ENCODE measurements at places on chromosomes 12 and 14.

- DNase-seq: no peak
These were observed 824 bp downstream of the CCDC177 start for GRCh38 chr14:69573831-69574262.

- DNase-seq: no peak
These were observed 36.6 kb downstream of the MNAT1 start for GRCh38 chr14:60771117-60771516.

GRCh38 chr14:76775695-76776427 lies 14.6 kb downstream of the VASH1 start:
- DNase-seq: no peak

DNA sequence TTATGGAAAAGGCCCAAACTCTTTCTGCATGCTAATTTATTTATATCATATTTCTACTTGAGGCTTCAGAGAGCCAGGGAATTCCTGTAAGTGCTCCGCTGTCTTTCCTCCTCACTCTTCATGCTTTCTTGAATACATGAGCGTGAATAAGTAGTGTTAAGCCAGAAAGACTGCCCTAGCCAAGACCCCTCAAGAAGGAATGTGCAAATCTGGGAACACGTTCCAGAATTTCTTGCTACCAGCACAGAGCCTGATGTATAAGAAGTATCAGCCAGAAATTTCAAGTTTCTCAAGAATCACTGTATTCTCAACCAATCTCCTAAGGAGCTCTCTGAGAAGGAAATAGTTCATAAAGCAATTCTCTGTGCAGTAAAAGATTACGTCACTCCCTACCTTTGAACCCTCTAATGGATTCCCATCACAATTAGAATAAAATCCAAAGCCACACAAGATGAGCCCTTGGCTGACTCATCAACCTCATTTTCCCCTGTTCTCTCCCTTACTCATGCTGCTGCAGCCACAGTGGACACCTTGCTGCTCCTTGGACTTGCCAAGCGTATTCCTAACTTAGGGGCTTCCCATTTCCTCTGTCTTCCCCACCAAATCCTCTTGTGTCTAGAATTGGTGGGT lies 6.9 kb upstream of the TSPAN8 start:
- DNase-seq: no peak

- DNase-seq: no peak
These were observed 5.7 kb upstream of the PLEK2 start for GRCh38 chr14:67417633-67418032.

- no peak for DNase-seq
These were observed 5.9 kb downstream of the MMP17 start for GRCh38 chr12:131833896-131834641.

GRCh38 chr14:44576356-44576755 lies 69.3 kb upstream of the FSCB start:
- no peak for DNase-seq

GRCh38 chr14:47366006-47366405 lies 309.4 kb downstream of the MDGA2 start:
- no peak for DNase-seq

DNA sequence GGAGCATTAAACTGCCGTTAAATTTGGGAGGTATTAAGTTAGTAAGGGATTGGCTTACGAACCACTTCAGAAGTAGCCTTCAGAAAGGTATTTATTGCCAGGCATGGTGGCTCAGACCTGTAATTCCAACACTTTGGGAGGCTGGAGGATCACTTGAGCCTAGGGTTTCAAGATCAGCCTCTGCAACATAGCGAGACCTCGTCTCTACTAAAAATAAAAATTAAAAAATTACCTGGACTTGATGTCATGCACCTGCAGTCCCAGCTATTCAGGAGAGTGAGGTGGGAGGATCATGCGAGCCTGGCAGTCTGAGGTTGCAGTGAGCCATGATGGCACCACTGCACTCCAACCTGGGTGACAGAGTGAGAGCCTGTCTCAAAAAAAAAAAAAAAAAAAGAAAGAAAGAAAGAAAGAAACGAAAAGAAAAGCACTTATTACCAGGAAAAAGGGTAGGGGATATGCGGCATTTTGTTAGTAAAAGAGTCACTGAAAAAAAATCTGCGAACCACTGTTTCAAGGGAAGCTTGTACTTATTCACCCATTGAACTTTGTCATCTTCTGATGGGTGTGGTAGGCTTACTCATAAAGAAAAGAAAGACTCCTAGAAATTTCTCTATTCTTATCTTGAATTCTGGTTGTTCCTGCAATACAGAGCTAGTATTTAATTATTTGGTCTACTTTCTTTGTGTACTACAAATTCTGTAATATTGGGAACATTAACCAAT lies 33.6 kb upstream of the PLEKHA5 start:
- no peak for DNase-seq

- DNase-seq: no peak
These were observed 28.3 kb downstream of the NID2 start for GRCh38 chr14:52040598-52040997.

GRCh38 chr14:68574906-68575305 lies 218.0 kb downstream of the ZFP36L1 start:
- no peak for DNase-seq

DNA sequence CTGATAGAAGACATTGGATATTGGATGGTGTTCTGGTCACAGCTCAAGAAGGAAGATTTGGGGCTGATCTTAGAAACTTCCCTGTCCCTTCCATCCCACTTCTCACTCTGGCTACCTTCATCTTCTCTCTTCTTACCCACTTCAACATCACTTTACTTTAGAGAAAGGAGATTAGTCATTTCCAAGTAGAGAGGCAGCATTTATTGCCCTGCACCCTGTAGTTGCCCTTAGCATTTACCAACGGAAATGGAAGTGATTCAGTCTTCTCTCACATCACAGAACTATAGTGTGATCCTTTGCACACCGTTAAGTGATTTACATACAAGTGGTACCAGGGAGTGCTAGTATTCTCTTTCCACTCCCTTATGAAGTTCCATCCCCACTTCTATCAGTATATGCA lies 52.4 kb downstream of the PHLDA1 start:
- no peak for DNase-seq

GRCh38 chr12:45415393-45415817 lies 199.5 kb downstream of the ANO6 start:
- peak; percentile 6 for DNase-seq

GRCh38 chr12:89075880-89076540 lies 276.3 kb downstream of the DUSP6 start:
- DNase-seq: no peak

DNA sequence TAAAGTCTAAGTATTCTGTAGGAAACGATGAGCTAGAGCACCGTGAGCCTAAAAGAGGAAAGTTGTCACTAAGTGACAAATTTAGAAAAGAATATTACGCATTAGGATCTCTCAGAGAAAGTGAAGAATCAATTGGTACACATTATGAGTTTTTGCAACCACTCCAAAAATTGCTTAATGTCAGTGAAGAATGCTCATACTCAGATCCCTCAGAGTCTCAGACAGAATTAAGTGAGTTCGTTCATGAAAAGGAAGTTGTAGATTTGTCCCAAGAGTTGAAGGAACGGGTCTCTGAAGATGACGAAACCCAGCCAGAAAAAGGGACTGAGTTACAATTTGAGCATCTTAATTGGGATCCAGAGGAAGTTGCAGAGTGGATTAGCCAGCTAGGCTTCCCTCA lies 1.5 kb downstream of the SAMD15 start:
- no peak for DNase-seq

DNA sequence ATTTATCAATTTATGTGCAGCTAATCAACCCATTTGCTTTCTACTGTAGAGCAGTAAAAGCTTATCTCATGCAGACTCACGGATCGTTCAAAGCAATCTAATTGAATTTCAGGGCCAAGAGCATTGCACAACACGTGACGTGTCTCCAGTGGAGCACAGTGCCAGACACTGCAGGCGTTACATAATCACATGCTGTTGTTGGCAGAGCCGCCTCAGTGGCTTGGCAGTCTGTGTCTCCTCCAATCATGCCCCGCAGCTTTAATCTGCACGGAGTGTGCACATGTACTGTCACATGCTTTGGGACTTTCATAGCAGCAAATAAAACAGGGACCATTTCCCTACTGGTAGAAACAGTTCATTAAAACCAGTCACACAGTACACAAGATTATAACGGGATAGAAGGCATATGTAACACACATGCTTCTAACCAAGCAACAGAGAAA lies 309.3 kb downstream of the ITPR2 start:
- DNase-seq: no peak

DNA sequence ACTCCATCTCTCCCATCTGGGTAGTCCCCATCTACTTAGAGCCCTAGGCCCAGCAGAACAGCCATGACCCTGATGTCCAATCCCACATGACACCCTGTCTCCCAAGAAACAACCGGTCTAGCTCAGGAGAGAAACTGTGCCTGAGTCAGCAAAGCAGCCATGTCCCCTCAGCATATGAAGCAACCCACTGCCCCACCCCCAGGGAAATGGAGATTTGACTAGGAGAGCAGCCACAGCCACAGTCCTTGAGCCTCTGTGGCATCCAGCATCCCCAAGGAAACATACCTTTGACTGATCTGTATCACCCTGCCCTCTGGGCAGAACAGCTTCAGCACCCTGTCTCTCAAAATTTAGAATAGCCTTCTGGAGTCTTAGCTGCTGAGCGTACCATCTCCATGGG lies 641.9 kb upstream of the FBXO33 start:
- DNase-seq: no peak

DNA sequence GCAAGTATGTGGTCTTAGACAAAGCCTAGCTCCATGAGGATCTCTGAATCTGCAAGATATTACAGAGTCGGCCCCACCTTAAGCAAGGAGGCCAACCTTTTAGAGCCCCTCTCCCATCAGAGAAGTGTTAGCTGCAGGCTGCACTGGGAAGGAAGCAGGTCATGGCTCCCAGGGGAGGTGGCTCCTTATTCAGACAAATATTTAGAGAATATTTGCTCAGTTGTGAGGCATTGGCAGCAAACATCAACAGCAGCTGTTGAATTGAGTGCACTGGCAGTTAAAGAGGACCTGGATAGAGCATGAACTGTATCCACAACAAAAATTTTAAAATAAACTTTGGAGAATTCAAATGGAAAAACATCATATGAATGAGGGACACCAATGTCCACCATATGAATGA lies 44.7 kb downstream of the FSCB start:
- no peak for DNase-seq

DNA sequence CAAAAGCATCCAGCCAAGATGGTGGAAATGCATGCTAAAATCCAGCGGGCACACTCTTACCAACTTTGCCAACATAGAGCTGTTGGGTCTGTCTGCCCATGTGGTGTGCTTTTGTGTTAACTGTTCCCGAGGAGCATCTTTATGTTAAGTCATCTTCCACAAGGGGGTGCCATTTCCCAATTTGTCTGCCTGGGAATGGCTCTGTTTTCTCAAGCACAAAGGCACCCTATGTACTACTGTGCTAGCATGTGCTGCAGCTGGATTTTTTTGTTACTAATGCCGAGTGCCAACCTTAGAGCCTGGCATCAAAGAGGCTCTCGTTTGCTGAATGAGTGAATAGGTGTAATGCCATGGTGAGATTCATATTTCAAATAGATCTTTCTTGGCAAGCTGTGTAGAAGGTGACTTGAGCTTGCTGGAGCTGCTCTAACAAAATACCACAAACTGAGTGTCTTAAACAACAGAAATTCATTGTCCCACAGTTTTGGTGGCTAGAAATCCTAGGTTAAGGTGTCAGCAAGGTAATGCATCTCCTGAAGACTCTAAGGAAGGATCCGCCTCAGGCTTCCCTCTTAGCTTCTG lies 74.3 kb downstream of the TRHDE start:
- DNase-seq: peak; percentile 7

GRCh38 chr12:67852701-67853100 lies 136.5 kb upstream of the IFNG-AS1 start:
- DNase-seq: no peak

- DNase-seq: no peak
These were observed 256.2 kb downstream of the DAD1 start for GRCh38 chr14:22332686-22333421.

GRCh38 chr14:86038387-86039042 lies 508.6 kb downstream of the FLRT2 start:
- DNase-seq: peak; percentile 22

DNA sequence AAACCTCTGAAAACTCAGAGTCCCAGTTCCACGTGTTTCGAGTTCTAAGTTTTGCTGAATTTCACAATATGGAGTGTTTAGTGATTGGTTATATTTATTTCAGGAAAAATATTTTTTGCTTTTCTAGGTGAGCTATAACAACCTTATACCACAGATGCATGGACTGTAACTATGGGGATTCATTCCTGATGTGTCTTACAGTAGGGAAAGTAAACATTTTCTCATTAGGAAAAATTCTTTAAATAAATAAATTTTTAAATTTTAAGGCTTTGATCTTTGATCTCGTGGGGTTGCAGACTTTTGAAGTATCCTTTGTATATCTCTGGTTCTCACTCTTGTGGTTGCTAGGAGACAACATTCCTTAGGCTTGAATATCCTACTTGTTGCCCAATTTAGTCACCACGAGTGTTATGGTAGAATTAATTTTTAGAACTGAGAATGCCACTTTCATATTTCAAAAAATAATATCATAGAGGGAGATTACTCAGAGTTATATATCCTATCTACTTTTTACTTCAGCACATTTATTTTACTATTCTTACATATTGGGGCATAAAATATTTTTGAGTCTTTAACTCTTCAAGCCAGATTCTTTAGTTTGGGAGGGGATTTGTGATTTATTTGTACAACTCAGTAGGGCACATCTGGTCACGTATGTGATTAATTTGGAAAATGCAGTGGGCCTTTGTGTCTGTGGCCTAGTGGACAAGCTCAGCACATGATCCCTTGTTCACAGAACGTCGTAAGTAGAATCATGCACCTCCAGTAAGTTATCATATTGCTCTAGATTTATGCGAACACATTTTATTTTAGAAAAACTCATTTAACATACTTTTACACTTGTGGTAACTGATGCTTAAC lies 224.0 kb downstream of the TTC6 start:
- no peak for DNase-seq
